Activated CD4-positive, alpha-beta T cell treated with anti-CD3 and anti-CD28 coated beads, Interleukin-2, amount 50 U/mL, for 48 hours (primary cell): ENCODE measurements at places on chromosomes 1 and 21.

- no peak for DNase-seq
Observed at GRCh38 chr1:165253818-165254254, 102.7 kb downstream of the LMX1A start.

- no peak for DNase-seq
Observed at GRCh38 chr1:13587256-13588030, 3.8 kb downstream of the PDPN start.

DNA sequence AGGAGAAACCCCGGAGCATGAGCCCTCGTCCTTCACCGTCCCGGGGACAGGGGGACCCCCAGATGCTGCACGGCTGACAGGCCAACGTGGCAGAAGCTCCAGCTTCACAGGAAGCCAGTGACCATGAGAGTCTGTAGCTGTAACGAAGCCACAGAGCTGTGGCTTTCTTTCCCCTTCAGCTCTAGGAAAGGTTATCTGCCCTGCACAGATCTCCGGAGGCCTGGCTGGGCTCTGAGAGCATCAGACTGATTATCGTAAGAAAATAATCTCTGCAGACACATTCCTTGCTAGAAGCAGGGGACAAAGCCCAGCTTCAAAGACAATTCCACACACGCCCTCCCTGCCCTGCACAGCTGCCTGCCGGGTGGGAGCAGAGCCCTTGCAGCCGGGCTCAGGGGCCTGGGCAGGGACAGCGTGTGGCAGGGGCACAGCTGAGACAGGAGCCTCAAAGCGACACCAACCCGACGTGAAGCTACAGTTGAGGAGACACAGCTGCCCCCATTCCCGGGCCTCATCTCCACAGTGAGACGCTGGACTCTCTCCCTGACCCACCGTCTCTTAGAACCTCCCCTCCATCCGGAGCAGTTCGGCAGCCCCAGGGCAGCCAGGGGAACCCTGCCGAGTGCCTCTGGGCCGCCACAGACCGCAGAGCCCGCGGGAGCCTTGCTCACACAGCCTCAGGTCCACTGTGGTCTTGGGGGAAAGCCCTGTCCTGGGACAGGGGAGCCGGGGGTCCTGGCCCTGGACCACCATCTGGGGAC, 30.6 kb downstream of the POFUT2 start:
- no peak for DNase-seq

DNA sequence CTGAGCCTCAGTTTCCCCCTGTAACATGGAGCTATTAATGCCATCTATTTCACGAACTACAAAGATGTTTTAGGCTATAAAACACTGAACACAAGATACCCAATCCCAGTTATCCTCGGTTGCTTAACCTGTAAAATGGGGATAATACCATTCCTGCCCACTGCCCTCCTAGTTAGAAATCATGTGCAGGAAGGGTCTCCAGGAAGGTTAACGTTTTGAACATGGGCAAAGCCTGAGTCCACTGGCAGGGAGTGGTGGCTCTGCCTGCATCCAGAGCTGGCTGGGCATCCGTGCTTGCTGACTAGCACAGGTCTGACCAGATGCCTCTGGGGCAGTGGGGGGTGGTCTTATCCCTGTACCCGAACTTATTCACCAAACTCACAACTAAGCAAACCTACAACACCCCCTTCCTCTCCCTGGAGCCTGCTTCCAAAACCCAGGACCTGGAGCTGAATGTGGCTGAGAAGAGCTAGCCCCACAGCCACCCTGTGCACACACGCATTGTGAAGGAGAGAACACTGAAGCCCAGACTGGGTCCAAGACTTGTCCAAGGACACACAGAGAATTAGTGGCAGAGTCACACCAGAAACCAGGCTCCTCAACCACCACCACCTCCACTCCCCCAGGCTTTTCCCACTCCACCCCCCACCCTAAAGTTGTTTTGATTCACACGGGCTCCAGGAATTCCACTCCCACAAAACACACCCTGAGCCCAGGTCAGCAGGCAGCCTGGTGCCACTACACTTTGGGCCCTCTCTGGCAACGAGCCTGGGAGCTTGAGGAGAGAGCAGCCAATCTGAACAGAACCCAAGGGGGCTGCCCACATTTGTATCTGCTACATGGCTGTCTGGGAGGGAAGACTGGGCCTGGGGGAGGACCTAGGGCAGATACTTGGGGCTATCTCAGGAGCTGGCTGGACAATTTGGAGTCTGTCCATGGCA, 1.6 kb downstream of the E2F2 start:
- DNase-seq, result peak; percentile 30

GRCh38 chr1:22619252-22619651, 17.2 kb upstream of the C1QA start:
- DNase-seq, result no peak

- no peak for DNase-seq
Observed at GRCh38 chr21:17679002-17679600, 66.4 kb upstream of the BTG3 start.

- DNase-seq, result peak; percentile 37
Observed at GRCh38 chr1:32754317-32755097, 51.9 kb upstream of the SYNC start.

GRCh38 chr1:168894397-168894903, 165.4 kb upstream of the DPT start:
- DNase-seq, result no peak

DNA sequence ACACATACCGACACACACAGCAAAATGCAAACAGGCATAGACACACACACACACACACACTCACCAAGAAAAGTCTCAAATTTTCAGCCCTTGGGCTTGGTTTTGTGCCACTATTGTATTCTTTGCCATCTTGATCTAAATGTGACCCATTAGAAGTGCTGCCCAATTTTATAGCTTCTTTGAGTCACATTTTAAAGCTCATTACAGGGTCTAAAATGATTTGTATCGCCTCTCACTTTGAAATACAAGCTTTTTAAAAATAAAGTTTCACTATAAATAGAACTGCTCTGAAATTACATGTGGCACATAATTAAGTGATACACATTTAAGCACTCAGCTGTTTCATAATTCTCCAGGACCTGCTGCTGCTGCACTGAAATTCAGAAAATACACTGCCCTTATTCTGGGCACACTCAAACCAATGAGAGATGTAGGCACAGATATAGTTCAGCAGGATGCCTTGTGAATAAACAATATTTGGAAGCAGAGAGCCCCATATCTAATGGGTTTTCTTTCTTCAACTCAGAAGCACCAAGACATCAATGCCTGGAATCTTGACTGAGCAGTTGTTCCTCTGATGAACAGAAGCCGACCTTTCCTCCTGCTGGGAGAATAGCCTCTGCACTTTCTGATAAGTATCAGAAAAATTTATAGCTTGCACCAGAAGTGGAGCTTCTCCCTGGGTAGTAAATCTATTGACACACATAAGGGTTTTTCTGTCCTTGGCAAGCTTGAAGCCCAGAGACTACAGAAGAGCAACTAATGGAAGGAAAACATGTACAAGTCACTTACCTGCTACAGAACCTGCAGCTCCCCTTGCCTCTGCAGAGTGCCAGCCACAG, 37.0 kb upstream of the PLPPR4 start:
- no peak for DNase-seq

DNA sequence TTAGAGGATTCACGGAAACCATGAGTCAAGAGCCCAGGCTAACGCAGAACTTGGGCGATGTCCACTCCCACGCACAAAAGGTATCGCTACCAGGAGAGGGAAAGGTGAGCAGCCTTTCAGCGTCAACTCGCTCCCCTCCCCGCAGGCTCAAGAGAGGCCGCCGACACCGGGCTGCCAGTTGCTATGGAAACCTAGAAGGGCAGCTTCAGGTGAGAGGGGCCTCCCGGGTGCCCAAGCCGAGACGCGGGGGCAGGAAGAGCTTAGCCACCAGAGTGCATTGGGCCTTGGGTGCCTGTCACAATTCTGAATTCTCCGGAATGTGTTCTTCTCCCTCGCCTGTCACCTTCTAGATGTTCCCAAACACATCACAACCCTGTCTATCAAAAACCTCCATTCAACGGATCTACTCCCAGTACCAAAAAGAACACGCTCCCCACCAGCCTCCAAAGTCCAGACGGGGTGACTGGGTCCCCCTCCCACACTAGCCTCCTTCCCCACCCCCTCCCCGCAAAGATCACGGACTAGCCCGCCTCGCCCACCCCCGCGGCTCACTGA, 694 bp downstream of the MEAF6 start:
- DNase-seq, result peak; percentile 76

GRCh38 chr1:11237356-11237755, 25.0 kb downstream of the MTOR start:
- no peak for DNase-seq

GRCh38 chr1:117783606-117784396, 145.6 kb downstream of the GDAP2 start:
- no peak for DNase-seq

GRCh38 chr1:235253219-235253962, 74.6 kb downstream of the ARID4B start:
- peak; percentile 64 for DNase-seq

DNA sequence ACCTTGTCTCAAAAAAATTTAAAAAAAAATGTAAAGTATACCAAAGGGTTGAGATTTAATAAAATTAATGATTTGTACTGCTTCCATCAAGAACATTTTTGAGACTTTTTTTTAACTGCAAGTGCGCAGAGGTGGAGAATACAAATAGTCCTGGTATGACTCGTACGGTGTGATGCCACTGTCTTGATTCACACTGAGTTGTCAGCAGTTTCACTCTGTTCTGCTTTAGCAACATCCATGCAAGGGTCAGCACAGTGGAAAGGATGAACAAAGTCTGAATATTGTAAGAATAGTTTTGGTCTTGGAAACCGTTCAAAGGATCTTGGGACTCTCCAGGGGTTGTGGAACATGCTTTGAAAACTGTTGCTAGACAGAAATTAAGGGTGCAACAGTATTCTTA, 40.2 kb downstream of the EXO1 start:
- DNase-seq, result no peak

- DNase-seq, result no peak
Observed at GRCh38 chr21:14762734-14763694, 216.9 kb upstream of the SAMSN1 start.

DNA sequence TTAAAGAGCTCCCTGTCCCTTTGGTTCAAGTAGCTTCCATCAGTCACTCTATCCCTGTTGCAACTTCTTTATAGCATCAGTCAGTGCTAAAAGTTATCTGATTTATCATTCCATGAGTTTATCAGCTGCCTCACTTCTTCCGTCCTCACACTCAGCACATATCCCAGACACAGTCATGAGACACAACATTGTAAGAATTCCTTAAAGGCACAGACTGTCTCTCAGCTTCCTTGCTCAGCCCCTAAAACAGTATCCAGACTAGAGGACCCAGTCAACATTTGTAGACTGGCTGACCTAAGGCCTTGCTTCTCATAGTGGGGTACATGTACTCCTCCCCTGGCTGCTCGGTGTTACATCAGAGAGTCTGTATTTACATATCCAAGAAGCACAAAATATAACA, 164.9 kb upstream of the ADGRL2 start:
- no peak for DNase-seq

DNA sequence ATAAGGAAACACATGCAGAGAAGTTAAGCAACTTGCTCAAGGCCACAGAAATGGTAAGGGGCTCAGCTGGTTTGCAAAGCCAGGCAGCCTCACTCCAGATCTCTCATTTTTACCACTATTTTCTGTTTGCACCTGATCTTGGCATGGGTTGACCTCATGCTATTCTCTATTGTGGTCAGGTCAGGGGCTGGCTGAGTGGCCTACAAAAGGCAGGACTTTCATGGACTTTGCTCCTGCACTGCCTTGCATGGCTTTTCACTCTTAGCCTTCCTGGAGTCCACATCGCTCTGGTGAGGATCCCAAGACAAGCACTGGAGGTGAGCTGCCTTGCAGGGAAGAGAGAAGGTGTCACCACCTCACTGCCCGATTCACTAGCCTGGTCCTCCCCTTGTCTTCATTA, 56.8 kb upstream of the CSF3R start:
- no peak for DNase-seq

DNA sequence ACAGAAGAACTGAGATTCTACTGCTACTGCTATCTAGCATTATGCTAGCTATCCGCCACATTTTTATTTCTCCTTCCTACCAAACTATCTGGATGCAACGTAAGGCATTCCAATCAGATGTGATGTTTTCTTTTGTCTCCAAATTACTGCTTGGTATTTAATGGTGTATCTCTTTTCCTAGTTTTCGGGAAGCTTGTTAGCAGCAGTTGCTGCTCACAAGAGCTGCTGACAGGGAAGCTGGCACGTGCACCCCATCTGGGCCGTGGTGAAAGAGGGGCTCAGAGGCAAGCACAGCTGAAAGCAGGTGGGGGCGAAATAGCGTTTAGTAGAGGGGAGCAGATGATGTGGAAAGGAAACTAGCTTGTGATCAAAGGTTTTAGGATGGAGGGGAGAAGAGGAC, 57.3 kb downstream of the JAK1 start:
- DNase-seq, result no peak

DNA sequence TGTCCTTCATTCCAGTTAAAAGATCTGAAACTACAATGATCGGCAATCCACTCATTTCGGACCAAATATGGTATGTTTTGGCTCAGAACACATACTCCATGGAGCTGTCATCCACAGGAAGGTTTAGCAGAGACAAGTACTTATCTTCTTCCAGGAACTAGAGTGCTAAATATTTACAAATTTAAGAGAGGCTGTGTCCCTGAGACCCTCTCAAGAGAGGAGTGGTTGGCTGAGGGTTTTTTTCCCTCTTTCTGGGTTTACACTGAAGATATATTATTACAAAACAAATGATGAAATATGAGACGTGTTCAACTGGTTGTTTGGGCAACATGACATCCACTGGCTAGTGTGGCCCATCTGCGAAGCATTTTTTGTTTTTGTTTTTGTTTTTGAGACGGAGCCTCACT, 25.9 kb upstream of the NID1 start:
- DNase-seq, result no peak

GRCh38 chr21:25986928-25987327, 183.6 kb downstream of the APP start:
- DNase-seq, result no peak

- no peak for DNase-seq
Observed at GRCh38 chr1:97467445-97467844, 453.4 kb downstream of the DPYD start.

DNA sequence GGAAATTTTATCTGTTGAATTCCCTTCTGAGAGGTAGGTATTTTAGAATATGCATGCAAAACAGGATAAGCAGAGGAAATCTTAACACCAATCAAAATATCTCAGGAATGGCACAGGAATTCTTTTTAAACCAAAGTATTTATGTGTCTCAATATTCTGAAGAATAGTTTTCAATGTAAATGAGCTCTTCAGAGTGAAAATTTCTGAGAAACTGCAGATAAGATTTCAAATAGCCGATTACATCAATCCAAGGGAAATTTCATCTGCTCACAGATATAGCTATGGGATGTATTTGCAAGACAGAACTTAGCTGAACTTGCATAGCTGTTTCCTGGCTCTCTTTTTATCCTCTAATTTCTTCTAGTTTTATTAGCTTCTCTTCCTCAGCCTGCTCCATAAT, 209.5 kb downstream of the GRIK1 start:
- no peak for DNase-seq

- DNase-seq, result no peak
Observed at GRCh38 chr1:226603022-226603857, 54.7 kb downstream of the STUM start.

DNA sequence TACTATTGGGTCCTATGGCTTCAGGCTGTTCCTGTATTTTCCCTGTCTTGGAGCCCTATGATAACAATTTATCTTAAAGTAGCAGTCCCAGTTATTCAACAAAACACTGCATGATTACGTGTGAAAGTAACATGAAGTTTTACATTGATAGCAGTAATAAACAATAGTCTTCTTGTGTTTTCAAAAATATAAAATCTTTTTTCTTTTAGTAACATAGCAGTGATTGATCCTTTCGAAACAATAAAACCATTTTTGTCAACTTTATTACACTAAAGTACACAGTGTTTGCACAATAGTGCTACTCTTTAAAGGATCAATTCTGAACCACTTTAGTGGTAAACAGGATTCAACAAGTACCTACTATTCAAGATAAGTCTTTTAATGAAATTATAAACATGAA, 90.6 kb downstream of the GPATCH2 start:
- no peak for DNase-seq
